OCI-LY7 (cell line): ENCODE measurements at places on chromosomes 16 and 17.

GRCh38 chr17:80893604-80894438 lies 97.8 kb upstream of the CHMP6 start:
- DNase-seq, result no peak

- no peak for DNase-seq
Observed at GRCh38 chr17:7855660-7856010, 769 bp downstream of the TMEM88 start.

GRCh38 chr17:77281122-77281903 lies 140.5 kb downstream of the SEC14L1 start:
- peak; percentile 87 for DNase-seq

- DNase-seq, result no peak
Observed at GRCh38 chr17:57113011-57113410, 28.0 kb downstream of the AKAP1 start.

GRCh38 chr17:60230358-60230757 lies 80.6 kb downstream of the CA4 start:
- DNase-seq, result no peak
